ENCODE measurements at places on chromosomes 3 and 15.

GRCh38 chr3:125958511-125959316 lies 10.3 kb upstream of the ROPN1B start:
- no peak for DNase-seq

- DNase-seq = peak; percentile 81
Measured at GRCh38 chr3:132432639-132433038, 15.3 kb downstream of the DNAJC13 start.

- DNase-seq = no peak
Measured at GRCh38 chr3:59605318-59605717, 555.5 kb upstream of the CFAP20DC start.

- DNase-seq = no peak
Measured at GRCh38 chr3:38687321-38687720, 37.8 kb upstream of the SCN5A start.

- DNase-seq = no peak
Measured at GRCh38 chr3:139302801-139303113, 41.1 kb upstream of the MRPS22 start.

GRCh38 chr3:12591456-12591855 lies 34.6 kb downstream of the MKRN2 start:
- DNase-seq = no peak

DNA sequence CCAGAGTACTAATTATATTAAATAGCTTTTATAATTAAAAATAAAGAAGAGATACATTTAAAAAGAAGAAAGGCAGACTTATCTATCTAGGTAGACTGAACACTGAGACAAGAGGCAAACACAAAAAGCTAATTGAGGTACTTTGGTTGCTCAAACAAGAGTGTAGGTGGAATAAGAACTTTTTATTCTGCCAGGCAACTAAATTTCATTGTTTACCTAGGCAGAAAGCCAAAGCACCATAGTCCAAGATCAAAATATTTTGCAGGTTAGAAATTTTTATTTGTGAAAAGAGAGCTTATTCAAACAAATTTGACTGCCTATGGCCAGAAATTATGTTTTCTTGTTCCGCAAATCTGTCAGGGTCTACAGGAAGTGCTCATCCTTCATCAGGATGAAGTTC lies 499.6 kb upstream of the GBE1 start:
- DNase-seq = no peak

GRCh38 chr3:185582871-185583270 lies 3.2 kb upstream of the SENP2 start:
- no peak for DNase-seq

- no peak for DNase-seq
Measured at GRCh38 chr15:91992945-91993344, 139.4 kb downstream of the SLCO3A1 start.

DNA sequence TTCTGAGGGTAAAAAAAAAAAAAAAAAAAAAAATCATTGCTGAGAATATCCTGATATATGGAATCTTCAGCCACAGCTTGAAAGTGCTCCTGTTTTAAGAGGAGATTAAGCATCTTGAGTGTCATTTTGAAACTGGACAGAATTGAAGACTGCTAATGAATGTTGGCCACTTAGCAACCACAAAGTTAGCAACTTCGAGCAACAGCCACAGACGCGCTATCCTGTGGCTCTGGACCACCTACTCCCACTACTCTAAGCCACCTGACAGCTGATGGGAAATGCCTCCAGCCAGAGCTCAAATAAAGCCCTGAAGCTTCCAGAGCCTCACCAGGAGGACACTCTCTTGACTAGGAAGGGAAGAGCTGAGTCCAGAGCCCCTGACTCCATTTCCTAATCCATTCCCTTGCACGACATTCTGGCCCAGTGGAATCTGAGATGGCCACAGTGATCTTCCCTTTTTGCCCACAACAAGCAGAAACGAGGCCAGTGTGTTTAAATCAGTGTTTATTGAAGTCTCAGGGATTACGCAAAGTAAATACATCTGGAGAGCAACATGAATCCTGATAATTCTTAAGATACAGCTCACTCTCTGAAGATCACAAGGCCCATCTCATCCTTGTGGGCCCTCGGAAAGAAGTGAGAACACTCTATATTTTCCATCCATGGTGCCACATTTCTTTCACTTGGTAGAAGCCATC lies 58.6 kb downstream of the TMEM212 start:
- DNase-seq = peak; percentile 9

GRCh38 chr3:171797265-171797679 lies 13.0 kb downstream of the PLD1 start:
- DNase-seq = no peak

GRCh38 chr3:115321400-115321805 lies 174.3 kb upstream of the ZBTB20 start:
- peak; percentile 58 for DNase-seq

GRCh38 chr15:35209838-35210237 lies 124.7 kb upstream of the NANOGP8 start:
- no peak for DNase-seq

DNA sequence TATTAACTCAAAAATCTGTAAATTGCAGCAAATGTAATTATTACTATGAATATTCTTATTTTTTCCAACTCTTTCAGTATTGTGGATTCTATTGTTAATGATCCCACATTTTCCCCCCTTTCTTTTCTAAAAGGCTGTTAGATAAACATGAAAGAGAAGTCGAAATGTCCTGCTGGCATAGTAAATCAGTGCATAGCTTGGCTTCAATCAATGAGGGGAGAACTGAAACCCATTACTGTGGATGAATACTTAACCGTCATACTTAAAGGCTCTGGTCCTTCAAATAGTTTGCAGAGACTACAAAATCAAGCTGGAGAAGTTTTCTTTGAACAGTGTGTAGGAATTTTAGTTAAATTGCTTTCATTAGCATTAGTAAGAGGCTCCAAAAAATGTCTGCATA lies 667.9 kb downstream of the CADM2 start:
- no peak for DNase-seq

DNA sequence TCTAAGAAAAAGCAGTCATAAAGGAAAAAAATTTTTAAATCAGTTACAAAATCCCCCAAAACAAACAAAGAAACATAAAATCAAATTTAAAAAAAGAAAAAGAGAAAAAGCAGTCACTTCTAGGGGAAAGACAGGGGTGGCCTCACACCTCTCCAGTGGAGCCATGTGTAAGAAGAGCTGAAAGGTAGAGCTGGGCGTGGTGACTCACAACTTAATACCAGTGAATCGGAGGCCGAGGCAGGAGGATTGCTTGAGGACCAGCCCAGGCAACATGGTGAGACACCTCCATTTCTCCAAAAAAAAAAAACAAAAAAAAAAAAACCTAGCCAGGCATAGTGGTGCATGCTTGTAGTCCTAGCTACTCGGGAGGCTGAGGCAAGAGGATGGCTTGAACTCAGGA lies 14.7 kb downstream of the MESD start:
- DNase-seq = no peak

DNA sequence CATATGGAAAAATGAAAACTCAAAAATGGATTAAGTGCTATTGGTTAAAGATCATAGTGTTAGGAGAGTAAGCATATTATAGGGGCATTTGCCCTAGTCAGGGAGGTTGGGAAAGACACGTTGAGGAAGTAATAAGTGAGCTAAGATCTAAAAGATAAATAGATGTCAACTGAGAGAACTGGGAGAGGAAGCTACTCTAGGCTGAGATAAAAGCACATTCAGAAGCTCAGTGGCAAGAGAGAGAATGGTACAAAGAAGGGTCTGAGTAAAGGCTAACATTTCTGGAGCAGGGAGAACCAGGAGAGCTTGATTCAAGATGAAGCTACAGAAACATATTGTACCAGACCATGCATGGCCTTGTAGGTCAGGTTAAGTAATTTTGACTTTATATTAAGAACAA lies 63.9 kb downstream of the TRPC1 start:
- no peak for DNase-seq

DNA sequence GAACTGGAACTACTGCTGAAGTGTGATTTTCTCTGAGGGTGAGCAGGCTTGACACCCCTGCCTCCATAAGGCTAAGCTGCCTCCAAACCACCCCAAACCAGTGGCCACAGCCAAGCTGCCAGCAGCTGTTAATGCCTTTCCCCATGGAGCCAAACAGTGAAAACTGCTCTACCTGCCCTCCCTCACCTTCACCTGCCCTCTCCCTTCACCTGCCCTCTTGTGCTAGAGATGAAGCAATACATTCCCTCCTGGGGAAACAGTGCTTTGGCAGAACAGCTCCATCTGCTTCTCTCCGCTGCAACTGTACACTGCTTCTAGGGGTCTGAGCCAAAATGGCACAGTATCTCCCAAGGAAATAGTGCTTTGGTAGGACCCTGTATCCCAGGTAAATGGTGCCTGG lies 374.1 kb downstream of the FHIT start:
- DNase-seq = no peak

DNA sequence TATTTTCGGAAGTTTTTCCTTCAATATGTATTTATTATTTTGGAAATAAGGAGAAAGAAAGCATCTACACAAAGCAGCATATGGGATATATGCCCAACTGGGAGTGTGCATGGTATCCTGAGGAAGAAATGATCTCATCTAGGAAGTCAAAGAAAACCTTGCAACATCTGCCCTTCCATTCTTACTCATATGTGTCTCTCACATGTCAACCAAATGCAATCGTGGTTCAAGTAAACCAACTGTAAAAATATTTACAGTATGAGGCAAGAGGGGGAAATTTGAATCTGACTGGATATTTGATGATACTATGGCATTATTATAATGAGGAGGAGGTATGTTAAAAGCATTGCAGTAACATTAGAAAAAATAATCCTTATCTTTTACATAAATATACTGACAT lies 3.2 kb upstream of the SCG3 start:
- DNase-seq = no peak

- DNase-seq = no peak
Measured at GRCh38 chr3:42698216-42698910, 4.2 kb downstream of the HHATL start.

DNA sequence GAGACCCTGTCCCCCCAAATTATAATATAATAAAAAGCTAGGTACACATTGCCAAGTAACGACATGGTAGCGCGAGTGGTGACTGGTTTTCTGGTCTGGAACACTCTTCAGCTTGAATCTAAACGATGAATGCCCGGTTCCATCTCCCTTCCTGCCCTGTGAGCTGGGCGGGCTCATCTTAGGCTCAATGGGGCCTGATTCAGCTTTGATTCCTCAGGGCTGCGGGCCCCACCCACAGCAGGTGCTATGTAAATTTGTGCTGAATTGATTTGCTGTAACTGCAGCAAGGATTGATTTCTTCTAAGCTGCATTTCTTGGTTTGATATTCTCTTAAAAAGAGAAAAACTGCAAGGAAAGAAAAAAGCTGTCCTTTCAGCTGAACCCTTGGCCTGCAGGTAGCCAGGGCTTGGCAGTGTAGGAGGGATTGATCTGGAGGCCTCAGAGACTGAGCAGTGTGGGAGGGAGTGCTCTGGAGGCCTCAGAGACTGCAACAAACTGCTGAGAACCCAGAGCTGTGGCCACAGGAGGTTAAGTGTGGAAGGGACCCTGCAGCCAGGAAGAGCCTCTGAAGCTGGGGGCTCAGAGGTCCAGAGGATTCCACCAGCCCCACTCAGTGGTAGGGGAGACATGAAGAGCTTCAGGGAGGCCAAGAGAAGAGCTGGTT lies 231.6 kb downstream of the XXYLT1 start:
- no peak for DNase-seq

GRCh38 chr3:141929341-141929995 lies 53.0 kb downstream of the ATP1B3 start:
- no peak for DNase-seq

DNA sequence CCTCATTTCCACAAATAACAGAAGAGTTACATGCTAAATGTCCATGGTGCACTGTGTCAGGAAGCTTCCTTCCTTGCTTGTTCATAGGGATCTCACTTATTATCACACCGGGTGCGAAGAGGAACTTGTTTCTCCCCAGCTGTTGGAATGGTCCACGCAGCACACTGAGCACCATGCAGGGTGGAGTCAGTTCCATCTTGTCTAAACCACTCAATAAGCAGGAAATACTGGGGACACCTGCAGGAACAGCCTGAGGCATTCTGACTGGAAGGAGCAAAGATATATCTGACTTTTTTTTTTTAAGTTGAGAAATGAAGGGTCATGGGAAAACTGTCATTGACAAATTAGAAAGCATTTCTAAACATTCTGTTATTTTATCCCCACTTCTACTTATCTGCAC lies 70.0 kb upstream of the WDR72 start:
- DNase-seq = no peak

DNA sequence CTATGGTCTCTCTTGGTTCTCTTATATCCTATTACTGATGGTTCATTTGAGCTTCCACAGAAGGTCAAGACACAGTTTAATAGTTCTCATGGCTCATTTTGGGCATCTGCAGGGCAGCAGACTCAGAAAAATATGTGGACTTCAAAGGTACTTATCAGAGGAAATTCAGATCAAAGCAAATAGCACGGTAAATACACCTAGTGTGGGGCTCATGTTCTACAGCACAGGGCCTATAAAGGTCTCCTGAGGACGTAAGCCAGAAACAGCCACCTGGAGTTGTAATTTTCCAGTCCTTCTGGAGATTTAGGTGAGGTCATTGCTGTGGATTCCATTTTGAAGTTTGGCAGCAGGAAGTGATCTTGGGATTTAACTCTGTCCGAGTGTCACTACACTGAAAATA lies 134.5 kb upstream of the SGO1 start:
- DNase-seq = no peak

DNA sequence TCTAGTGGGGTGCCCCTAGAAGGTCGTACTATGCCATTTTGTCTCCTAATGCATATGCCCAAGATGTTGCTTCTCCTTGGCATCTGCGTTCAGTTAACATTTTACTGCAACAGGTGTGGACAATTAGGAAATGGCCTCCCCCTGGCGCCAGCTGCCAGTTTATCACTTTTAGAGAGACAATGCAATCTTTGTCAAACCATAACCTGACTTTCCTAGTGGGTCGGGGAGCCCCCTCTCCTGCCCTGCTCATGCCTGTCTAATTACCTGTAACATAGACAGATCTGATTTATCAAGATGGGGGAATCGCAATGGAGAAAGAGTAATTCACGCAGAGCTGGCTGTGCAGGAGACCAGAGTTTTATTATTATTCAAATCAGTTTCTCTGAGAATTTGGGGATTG lies 353.7 kb upstream of the SGO1 start:
- DNase-seq = no peak

DNA sequence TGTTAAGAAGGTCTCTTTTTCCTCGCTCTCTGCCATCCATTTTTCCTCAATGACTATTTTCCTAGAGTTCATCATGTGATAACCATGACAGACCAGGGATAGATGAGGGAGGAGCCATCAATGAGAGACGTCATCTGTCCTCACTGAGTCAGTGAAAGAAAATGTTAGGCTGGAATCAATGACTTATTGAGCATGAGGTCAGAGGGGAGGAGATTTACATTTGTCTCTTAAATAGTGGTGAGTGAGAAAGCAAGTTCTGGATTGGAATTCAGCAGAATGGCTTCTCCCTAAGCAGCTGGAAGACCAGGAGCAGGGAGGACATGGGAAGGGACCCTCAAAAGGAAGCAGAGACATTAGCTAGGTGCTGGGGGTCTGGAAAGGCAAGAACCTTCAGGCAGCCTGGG lies 28.2 kb upstream of the USP3 start:
- DNase-seq = peak; percentile 97

Data from EL (cell line).